ENCODE measurements at places on chromosomes 7 and 10.

DNA sequence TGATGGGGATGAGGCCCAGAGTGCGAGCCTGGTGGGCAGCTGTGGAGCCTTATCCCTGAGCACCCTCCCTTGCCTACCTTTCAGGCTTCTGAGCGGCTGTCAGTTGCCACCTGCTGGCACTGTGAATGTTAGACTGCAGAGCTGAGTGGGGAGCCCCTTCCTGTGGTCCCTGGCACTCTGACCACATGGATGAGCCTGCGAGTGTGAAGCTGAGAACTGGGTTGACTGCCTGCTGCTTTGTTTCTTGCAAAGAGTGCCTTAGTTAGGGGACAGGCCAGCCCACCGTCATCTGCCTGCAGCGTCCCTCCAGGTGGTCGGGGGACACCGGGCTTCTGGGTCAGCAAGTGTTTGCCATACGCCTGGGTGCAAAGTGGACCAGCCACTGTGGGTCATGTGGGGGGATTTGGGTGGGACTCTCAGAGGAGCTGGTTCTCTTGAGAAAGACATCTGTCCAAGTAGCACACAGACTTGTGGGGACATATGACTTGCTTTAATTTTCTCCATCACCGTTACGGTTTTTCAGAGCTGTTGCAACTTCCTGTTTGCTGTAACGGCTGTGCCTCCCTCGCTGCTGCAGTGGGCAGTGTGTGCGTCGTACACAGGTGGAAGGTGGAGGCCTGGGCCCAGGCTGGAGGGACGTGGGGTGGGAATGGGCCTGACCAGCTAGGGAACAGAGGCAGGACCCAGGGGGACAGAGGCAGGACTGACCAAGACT is 13.7 kb downstream of the INPP5A start:
- no peak for DNase-seq

- no peak for DNase-seq
Observed at GRCh38 chr10:101961591-101962498, 94.1 kb downstream of the ARMH3 start.

DNA sequence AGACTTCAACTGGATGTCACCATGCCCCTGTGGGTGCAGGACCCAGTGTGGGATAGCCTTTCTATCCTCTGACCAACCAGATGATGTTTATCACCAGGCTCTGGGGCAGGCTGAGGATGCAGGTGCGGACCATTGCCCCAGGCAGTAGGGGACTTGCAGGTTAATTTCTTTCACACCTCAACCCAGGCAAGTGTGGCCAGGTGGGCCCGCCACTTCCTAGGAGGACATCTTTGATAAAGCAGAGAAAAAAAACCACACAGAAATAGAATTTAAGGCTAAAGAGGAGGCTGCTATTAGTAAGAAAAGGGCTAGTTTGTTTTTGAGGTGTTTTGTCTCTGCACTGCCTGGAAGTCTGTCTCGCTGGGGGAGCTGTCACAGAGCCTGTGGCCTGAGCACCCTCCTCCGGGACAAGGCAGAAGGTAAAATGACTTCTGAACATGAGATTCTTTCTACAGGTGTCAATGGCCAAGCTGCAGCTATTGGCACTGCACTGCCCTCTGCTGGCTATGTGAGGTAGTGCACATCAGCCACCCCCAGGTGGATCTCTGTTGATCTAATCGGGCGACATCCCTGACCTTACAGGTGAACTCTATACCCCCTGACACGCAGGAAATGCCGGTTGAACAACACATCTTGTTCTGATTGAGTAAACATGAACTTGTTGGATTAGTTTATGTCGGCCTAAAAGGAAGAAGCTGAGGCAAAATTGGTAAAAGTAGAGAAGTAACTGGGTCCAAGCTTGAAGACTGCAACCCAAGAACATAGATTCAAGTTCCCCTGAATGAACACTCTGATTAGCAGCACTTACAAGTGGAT is 21.0 kb downstream of the UPP1 start:
- peak; percentile 61 for DNase-seq

- no peak for DNase-seq
Observed at GRCh38 chr10:83636826-83637225, 502.5 kb upstream of the GHITM start.

- no peak for DNase-seq
Observed at GRCh38 chr7:135199439-135199838, 11.9 kb downstream of the WDR91 start.

- DNase-seq, result no peak
Observed at GRCh38 chr10:23379686-23380085, 35.1 kb upstream of the C10orf67 start.

DNA sequence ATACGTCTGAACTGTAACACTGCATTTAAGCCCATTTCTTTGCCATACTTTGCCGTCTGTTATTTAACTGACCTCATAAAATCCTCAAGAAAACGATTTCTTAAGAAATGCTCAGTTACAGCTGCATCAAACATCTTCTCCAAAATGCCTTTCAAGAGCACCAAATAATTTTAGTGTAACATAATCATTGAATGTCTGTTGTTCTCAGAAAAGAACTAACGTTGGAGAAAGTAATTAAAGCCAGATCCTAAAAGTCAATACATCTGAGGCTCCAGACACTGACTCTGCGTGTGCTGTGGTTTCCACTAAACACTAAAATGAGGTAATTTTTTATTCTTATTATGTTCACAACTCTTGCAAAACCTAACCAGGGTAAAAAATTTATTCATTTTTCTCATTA is 63.7 kb upstream of the LRRC17 start:
- DNase-seq, result no peak

DNA sequence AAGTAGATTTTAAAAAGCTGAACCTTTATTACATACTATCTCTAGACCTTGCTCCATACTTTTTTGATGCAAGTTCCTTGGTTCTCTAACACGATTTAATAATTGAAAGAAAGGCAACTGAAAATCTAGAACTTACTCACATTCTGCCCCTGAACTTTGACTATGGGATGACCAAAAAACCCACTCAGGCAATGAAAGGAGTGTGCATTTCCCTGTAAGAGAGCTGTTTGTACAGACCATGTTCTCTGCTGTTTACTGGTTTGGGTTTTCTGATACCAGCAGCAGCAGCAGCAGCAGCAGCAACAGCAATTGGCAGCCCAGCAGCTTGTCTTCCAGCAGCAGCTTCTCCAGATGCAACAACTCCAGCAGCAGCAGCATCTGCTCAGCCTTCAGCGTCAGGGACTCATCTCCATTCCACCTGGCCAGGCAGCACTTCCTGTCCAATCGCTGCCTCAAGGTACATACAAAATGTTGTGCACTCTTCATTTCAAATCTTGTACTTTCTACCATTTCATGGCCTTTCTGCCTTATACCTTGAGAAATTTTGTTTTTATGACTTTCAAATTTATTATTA is 216.7 kb downstream of the FOXP2 start:
- no peak for DNase-seq
